ENCODE measurements at places on chromosomes 1 and 21.

DNA sequence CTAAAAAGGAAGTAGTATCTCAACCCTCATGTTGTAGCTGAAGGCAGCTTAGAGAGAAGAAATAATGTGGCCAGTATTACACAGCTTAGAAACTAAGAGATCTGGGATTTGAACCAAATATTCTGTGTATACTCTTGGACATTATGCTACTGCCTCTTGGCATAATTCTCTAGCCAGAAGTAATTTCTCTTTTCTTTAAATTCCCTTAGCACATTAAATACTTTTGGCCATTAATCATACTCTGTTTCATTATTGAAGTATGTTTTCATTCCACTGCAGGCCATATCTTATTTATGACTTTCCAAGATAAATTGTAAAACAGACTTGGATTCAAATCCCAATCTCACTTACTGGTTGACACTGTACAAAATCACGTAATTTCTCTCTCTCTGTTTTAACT is 181.3 kb upstream of the SPAG17 start:
- DNase-seq: no peak

GRCh38 chr1:57800376-57800775 is 376.5 kb upstream of the DAB1 start:
- DNase-seq: no peak

- DNase-seq: no peak
Observed at GRCh38 chr1:228354390-228355320, 52.0 kb downstream of the TRIM11 start.

DNA sequence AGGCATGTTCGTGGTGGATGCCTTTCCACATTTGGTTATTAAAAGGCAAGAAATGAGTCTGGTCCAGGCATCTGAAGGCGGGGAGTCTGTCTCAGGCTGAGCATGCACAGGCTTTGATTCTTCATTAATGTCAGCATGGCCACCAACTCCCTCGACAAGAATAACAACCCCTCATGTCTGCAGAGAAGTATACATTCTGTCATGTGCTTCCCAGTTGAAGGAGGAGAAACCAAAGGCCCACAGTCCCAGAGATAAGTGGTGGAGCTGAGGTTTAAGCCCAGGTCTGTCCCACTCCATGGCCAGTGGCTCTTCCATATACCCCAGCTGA is 61.6 kb upstream of the LAPTM5 start:
- DNase-seq: no peak

DNA sequence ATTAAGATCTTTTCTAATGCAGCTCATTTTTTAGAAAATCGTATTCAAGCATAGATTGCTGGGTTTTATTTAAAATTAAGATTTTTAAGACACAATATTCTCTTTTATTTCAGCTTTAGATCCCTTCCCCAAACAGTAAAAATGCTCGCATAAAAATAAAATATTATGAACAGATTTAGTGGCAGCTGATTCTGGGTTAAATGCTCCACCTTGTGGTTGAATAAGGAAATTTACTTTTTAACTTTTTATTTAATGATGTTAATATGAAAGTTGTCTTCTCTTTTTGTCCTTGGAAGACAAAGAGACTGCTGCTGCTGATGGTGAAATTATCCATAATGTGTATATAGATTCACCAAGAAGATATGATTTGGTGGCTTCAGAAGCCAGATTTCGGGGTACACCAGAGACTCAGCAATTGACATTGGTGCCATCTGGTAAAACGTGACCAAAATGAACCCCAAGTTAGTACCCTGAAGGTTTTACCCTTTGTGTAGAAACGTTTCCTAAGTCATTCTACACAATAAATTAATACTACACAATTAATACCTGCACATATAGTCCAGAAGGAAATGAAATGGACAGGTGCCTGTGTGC is 128.0 kb downstream of the ADAMTS1 start:
- no peak for DNase-seq

DNA sequence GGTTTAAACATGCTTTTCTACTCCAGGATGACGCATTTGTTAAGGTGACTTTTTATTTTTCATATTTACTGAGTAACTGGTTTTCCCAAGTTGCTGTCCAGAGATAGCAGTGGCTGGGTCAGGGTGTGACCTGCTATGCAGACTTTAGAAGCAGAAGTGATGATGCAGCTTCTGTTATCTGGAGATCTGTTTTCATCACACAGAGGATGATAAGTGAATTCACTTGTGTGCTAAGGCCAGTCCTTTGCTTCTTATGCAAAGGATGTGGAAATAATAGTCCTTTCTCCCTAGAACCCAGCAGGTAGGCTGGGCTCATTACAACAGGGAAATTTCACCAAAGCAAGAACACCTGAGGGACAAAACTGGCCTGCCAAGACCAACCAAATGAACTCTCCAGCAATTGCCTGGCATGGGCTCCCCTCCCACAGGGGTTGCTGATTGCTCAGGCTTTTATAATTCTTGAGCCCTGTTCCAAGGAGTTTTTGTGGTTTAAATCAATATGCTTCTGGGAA is 97.8 kb upstream of the LPGAT1 start:
- DNase-seq: no peak

GRCh38 chr1:39781349-39781715 is 7.3 kb downstream of the BMP8B start:
- DNase-seq: no peak

- no peak for DNase-seq
Observed at GRCh38 chr1:100631015-100631551, 88.5 kb upstream of the VCAM1 start.

Measured in BE2C (cell line).